ENCODE measurements at places on chromosomes 3 and 15.

- DNase-seq = no peak
Observed at GRCh38 chr15:73560501-73561117, 72.6 kb downstream of the NPTN start.

DNA sequence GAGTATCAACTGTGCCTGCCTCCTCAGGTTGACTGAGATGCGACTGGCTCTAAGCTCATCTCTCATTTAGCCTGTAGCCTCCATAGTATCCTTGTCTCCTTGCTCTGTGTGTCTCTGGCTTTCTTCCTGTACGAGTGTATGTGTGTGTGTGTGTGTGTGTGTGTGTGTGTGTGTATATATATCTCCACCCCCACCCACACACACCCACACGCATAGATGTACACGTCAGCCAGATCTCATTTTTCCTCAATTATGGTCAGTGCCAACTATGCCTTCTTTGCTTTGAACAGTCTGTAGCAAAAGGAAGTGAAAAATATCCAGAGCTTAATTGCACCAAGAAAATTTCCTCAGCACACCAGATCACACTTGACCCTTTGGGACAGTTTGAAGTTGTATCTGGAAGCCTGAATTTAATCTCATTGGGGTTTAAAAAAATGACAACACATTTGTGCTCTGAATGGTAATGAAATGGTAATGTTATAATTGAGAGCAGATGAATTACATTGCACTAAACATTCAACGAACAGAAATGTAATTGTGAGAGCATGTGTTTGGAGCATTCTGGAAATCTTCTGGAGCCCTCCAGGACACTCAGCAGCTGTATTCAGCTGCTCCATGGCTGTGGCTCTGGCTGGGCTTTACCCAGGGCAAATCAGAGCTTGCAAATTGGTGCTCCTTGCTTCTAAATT, 63.6 kb downstream of the RYR3 start:
- DNase-seq = no peak

DNA sequence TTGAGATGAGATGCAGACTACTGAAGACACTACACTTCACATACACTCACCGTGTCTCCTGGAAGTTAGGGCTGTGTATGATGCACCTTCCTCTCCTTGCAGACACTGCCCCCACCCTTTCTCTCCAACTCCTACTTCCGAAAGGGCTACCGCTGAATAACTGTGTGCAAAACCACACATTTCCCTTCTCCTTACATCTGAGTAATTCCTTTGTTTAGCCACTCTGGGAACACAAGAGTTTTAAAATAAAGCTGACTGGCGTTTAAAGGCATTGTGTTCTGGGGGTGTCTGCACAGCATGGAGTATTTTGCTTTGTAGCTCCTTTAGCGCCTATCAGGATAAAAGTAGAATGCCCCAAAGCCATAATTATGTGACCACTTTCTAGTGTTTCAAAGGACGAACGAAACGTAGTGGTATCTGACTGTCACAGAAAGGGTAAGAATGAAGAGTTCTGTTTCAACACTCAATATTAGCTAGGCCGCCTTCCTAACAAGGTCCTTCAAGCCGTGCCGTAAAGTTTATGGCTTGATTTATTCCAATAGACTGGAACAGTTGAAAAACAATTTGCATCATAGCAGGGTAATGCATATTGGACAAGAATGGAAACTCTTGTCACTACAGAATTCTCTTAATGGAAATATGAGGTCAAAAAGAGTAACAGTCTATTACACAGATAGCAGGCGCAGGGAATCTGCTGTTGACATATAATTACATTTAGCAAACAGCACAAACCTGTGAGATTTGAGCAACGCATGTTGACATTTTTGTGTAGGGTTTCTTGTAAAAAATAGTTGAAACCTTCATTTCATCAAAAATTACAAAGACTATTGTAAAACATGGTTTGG, 619.9 kb downstream of the FOXP1 start:
- no peak for DNase-seq

DNA sequence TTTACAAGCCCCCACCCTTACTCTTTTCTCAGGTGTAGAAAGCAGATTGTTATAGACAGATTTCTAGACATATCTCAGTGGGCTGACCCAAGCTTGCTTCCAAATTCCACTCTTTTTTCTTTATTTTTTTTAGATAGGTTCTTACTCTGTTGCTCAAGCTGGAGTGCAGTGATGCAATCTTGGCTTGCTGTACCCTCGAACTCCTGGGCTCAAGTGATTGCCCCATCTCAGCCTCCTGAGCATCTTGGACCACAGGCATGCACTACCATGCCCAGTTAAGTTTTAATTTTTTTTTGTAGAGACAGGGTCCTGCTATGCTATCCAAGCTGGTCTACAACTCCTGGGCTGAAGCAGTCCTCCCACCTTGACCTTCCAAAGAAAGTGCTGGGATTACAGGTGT, 53.5 kb upstream of the ADAMTS9 start:
- DNase-seq = no peak

DNA sequence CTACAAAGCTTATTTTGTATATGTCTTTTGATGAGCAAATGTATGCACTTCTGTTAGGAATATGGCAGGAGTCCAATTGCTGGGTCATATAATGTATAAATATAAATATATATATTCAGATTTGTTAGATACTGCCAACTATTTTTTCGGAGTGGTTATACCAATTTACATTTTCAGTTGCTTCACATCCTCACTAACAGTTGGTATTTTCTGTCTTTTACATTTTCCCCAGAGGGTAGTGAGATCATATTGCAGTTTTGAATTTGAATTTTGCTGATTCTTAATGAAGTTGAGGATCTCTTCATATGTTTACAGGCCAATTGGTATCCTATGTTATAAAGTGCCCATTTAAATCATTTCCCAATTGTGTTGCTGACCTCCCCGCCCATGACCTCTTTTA, 139.0 kb upstream of the KCNMB2 start:
- DNase-seq = no peak

DNA sequence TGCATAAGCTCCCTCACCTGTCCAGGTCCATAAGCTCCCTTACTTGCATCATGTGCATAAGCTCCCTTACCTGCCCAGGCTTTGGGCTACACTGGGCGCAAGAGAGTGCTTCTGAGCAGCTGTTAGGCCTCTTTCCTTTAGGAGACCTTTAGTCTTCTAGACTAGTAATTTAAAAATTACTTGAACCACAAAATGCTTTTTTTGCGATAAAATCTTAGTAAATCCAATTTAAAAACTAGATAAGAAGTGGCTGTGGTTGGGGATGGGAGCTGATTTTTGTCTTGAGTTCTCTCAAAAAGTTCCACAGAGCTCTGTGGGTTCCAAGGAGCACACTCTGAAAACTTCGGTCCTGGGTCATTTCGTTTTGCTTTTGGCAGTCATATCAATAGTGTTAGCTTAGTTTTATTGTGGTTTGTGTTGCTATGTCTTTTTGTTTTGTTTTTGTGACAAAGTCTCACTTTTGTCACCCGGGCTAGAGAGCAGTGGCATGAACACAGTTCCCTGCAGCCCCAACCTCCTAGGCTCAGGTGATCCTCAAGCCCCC, 6.7 kb downstream of the CEMIP start:
- no peak for DNase-seq

GRCh38 chr3:102802819-102803420, 368.1 kb downstream of the ZPLD1 start:
- DNase-seq = no peak

- DNase-seq = no peak
Observed at GRCh38 chr15:33866101-33866737, 102.1 kb upstream of the CHRM5 start.

DNA sequence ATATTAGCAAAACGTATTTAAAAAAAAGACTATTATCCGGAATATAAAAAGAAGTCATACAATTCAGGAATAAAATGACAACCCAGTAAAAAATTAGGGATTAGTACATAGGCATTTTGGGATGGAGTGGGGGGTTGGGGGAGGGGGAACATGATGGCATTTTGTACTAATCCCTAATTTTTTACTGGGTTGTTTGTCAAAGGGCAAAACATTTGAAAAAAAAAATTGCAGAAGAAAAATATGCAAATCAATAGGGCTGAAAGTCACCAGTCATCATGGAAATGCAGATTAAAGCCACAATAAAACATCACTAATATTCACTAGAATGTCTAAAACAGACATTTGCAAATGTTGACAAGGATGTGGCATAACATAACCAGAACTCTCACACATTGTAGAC, 82.5 kb downstream of the RPL22L1 start:
- no peak for DNase-seq

- DNase-seq = no peak
Observed at GRCh38 chr15:78368651-78369050, 28.5 kb downstream of the CRABP1 start.

DNA sequence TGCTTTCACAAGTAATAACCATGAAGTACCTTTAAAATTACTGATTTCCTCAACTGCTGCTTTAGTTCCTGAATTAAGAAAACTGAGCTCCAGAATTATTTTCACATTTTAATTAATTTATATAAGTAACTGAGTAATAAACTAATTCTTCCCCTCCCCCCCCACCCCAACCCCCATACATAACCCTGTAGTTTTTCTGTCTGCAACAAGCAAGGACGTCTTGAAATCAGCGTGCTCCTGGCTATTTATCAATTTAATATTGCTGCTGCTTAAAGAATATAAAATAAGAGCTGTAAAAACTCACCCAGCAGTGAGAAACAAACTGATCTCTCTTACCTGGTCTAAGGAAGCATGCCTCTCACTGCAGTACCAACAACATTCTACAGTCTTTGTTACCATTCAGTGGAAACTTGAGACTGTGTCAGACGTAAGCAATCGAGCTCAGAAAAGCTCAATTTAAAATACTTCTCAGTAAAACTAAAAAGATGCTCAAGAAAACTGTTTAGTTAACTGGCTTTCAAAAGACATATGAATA, 121.0 kb downstream of the TFDP2 start:
- DNase-seq = no peak

- no peak for DNase-seq
Observed at GRCh38 chr3:119690043-119690656, 12.7 kb upstream of the CFAP91 start.

DNA sequence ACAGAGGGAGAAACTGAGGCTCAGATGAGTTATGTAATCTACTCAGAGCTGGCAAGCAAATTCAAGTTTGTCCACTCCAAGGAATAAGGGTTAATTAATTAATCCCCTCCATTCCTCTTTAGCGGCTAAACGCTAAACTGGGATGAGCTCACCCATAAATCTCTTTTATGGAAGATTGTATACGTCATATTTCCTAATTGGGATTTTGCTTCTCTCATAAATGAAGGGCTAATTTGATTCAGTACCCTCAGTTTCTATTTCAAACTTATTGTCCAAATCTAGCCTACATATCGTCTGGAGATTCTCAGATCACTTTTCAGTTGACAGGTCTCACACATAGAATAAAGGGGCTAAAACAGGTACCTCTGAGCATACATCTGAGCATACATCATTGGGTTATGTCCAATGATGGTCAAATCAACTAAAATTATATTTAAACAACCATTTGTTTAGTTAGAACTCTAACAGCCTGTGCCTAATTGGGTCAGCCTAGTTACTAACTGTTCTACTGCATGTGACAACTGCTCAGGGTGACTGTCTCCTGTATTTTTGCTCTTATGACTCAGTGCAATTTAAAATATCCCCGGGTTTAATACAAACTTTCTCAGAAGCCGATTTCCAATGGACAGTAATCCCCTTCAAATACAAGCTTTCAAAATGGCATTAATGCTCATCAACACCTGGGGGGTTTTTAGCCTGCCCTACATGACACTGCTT, 57.6 kb upstream of the PLXND1 start:
- no peak for DNase-seq

DNA sequence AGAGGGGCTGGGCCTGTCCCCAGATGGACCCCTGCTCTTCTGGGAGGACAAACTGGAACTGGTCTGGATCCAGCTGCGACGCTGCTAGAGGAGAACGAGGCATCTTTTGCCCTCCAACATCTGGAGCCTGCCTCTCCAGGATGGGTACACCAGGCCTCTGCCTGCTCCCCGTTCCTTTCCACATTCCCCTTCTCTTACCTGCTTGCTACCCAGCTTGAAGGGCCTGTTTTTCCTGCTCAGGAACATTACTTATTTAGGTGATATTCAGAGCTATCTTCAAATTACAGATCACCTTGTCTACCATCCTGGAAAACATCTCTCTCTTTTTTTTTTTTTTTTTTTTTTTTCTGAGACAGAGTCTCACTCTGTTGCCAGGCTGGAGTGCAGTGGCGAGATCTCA, 64.0 kb downstream of the CHRD start:
- no peak for DNase-seq

DNA sequence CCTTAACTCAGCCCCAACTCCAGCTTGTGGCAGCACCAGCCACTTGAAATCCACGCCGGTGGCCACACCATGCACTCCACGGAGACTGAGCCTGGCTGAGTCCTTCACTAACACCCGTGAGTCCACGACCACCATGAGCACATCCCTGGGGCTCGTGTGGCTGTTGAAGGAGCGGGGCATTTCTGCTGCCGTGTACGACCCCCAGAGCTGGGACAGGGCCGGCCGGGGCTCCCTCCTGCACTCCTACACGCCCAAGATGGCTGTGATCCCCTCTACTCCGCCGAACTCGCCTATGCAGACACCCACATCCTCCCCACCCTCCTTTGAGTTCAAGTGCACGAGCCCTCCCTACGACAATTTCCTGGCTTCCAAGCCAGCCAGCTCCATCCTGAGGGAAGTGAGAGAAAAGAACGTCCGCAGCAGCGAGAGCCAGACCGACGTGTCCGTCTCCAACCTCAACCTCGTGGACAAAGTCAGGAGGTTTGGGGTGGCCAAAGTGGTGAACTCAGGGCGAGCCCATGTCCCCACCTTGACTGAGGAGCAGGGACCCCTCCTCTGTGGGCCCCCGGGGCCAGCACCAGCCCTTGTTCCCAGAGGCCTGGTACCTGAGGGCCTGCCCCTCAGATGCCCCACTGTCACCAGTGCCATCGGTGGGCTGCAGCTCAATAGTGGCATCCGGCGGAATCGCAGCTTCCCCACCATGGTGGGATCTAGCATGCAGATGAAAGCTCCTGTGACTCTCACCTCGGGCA, 42.9 kb downstream of the CCK start:
- DNase-seq = no peak

- DNase-seq = no peak
Observed at GRCh38 chr3:49484471-49484870, 14.4 kb downstream of the DAG1 start.

DNA sequence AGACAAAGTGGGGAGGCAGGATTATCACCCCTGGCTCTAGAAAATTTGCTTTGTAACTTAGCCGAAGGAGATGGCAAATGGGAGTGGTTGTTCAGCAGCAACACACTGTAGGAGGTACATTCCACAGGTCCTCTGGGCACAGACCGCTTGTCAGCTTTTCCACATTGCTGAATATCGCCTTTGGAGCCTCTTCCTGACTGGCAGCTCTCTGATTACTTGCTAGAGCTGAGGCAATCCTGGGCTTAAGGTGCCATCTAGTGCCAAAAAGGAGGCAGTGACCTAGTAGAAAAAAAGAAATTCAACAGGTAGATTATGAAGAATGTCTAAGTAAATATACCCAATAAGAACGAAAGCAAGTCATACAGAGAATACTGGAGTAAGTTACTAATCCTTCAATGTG, 13.1 kb upstream of the SCN5A start:
- no peak for DNase-seq

DNA sequence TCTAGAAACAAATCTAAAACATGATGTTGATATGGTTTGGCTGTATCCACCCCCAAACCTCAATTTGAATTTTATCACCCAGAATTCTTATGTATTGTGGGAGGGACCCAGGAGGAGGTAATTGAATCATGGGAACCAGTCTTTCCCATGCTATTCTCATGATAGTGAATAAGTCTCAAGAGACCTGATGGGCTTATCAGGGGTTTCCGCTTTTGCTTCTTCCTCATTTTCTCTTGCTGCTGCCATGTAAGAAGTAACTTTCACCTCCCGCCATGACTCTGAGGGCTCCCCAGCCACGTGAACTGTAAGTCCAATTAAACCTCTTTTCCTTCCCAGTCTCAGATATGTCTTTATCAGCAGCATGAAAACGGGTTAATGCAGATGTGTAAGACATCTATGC, 232.7 kb upstream of the ONECUT1 start:
- no peak for DNase-seq

GRCh38 chr15:78633348-78633747, 7.7 kb downstream of the CHRNB4 start:
- no peak for DNase-seq

All from activated T-cell treated with anti-CD3 and anti-CD28 coated beads for 24 hours (primary cell).